RKO (cell line): ENCODE measurements at places on chromosomes 11 and 22.

DNA sequence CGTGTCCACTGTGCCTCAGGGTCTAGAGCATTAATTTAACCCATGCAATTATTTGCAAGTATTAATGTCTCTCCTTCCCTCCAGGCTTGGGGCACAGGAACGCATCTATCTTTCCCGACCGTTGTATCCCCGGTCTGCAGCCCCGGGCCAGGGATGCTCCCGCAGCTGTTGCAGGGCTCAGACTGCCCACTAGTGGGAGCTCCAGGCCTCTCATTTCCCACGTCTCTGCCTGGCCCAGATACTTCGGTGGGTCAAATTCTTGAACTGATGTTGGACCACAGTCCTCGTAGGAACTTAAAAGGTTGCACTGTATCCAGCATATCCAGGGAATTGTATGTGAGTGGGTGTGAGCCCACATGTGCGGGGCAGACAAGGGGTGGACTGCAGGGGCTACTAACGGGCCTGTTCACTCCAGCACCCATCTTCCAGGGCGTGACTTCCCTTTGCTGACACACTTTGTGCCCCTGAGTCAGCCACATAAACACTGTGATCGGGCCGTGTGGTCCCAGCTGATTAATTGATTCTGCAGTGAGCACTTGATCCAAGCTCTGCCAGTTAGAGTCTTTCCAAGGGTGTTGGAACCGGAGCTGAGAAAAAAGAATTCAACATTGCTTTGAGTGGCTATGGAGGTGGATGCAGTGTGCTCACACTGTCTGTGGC is 451.3 kb downstream of the TBC1D22A start:
- DNase-seq: no peak

DNA sequence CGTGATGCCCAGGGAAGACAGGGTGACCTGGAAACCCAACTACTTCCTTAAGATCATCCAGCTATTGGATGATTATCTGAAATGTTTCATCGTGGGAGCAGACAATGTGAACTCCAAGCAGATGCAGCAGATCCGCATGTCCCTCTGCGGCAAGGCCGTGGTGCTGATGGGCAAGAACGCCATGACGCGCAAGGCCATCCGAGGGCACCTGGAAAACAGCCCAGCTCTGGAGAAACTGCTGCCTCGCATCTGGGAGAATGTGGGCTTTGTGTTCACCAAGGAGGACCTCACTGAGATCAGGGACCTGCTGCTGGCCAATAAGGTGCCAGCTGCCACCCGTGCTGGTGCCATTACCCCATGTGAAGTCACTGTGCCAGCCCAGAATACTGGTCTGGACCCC is 43.5 kb upstream of the DAGLA start:
- no peak for DNase-seq

DNA sequence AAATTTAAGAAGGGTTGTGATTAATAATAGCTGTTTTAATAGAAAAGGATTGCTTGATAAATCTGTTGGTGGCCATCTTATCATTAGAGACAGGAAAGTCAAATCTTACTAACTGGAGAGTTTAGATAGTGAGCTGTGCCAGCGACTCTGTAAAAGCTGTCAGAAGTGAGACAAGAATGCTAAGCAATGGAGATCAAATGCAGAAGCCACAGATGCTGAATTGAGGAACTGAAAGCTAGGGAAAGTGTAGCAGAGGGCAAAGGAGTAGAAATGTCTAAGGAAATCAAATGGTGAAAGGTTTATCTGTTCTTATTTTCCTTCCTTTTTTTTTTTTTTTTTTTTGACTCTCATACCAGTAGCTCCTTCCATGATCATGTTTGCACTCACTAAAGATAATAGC is 13.7 kb downstream of the MS4A13 start:
- no peak for DNase-seq

DNA sequence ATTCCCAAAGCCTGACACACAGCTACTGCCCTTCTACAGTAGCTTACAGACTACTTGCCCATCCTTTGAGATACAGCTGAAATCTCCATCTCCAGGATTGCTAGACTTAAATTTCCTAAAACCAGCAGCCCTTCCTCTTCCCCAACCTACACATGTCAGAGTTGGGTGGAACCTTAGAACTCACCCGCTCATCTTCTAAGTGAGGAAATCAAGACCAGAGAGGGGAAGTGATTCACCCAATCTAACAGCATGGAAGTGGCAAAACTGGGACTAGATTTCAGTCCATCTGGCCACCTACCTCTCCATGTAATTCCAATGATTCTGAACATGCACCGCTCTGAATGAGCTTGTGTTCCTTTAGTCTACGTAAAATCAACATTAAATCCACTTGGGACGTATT is 1.0 kb upstream of the TMEM86A start:
- no peak for DNase-seq

DNA sequence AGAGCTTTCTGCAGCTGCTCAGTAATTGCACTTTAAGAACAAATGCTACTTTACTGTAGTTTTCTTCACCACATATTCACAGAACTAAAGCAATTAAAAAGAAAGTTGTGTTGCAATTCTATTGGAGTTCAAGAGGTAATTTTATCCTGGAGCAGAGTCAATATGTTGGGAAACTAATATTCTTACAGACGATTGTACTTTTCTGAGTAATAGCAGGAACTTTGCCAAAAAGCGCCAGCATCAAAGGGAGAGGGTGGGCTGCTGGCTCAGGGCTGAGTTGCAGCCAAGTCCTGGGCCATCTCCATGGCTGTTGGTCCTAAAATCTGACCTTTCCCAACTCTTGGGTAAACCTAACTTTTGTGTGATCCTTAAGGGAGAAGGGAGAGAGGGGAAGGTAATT is 73.6 kb upstream of the MYO18B start:
- no peak for DNase-seq
